Renal pelvis (tissue), 12 donors: ENCODE measurements at places on chromosomes 13 and 19.

DNA sequence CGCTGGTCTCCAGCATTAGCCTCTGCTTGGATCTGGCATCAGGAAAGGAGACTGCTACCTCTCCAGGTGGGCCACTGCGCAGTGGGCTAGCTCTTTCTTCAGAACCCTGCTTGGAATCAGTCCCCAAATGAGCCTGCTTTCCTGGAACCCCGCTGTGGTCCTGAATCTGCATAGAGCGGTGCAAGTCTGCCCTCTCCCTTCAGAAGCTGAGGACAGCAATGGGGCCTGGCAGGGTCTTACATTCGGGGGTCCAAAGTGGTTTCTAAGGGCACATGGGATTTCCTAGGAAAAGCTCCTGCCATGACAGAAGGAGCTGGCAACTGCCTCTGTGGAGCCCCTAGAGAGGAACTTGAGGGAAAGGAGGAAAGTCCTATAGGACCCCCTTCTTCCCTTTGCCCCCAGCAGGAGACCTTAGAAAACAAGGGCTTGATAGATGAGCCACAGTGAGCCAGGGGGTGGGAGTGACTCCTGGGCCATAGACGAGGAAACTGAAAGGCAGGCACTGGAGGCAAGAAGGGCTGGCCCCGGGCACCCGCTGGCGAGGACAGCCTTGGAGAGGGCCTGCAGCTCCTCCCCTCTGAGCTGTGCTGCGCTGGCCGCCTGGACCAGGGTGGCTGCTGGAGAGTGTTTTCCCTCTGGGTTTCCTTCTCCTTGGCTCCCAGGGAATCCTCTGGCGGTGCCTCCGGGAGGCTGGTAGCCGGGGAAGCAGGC lies 1.4 kb upstream of the VSTM2B start:
- no peak for DNase-seq

- DNase-seq = no peak
Measured at GRCh38 chr19:35845215-35846037, 6.9 kb downstream of the NPHS1 start.

GRCh38 chr13:30991184-30991583 lies 58.7 kb downstream of the TEX26 start:
- no peak for DNase-seq

DNA sequence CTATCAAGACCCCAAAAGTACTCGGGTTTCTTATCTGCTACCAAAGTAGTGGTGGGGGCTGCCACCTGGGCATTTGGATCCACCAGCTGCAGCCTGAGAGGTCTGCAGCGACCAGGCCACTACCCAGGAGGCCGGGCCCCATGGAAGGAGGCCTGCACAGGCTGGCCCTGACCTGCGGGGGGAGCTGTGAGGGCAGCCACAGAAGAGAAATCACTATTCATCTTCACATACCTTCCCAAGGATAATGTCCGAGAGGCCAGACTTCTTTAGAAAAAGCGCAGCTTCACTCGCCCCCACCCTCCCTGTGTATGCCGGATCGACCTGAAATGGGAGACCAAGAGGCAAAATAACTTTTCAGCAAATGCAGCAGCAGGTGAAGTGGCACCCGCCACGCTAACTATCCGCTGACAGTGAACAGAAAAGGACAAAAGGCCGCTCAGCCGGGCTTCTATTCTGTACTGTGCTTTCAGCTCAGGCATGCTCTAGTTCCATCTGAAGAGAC lies 30.1 kb downstream of the EPS15L1 start:
- no peak for DNase-seq

DNA sequence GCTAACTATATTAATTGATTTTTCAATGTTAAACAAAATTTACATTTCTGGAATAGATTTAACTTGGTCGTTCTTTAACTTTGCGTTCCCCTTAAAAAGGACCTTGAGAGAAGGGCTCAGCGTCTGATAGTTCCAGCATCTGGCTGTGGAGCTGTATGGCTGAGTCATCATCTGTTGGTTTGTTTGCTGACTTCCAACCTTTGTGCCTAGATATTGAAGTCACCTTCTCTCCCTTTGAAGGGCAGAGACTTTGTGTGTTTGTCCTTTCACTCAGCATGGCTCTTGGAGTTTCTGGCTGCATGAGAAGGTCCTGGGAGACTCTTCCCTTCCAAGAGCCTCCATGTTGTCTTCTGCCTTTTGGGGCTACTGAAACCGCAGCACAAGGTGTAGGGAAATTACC lies 16.6 kb upstream of the IRS2 start:
- DNase-seq = no peak

- no peak for DNase-seq
Measured at GRCh38 chr13:70816853-70817252, 708.6 kb upstream of the KLHL1 start.

GRCh38 chr19:30884146-30884812 lies 465.0 kb downstream of the TSHZ3 start:
- DNase-seq = no peak

GRCh38 chr13:111668451-111668850 lies 348.0 kb downstream of the TEX29 start:
- no peak for DNase-seq

DNA sequence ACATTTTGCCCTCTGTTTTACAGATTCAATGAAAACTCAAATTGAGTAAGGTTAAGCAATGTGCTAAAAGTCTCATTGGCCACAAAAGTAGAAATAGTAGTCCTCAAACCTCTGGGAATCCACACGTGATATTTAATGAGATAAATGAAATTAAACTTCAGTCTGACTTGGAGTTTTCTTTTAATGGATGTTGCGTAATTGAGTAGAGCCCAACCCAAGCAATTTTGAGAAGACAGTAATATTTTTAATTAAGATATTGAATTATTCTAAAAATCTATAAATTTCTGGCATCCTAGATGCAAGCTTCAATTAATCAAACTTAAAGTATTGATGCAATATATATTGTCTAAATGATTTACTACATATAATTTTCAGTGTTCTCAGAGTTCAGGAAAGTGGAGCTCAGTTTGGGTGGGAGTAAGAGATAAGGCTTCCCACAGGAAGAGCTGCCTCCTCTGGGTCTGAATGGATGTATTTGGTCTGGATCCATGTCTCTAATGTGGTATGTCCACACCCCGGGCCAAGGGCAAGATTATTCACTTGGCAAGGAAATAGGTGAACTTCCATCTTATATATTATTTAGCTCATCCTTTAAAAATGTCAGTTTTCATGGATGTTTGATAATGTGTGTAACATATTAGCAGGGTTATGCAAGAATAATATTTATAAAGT lies 6.9 kb downstream of the MBNL2 start:
- no peak for DNase-seq

GRCh38 chr13:113045251-113046127 lies 60.1 kb upstream of the F7 start:
- no peak for DNase-seq
